ENCODE measurements at places on chromosomes 12 and 14. TPM values are rescaled to one million over a fixed set of nuclear protein-coding genes. Genes with fewer than 3 reads are reported as not detected.

MYO1A gene
- total RNA-seq, result not detected

SMOC1 gene
- not detected for total RNA-seq

PRR4 gene
- 2.0 TPM for total RNA-seq

ITGA5 gene
- 790 TPM for total RNA-seq

CCDC175 gene
- not detected for total RNA-seq

POTEM gene
- not detected for total RNA-seq

HPD gene
- 0.22 TPM for total RNA-seq

BORCS5 gene
- 10.6 TPM for total RNA-seq

RPGRIP1 gene
- total RNA-seq, result 0.22 TPM

DNAH10 gene
- total RNA-seq, result 0.88 TPM

KLHL33 gene
- under 0.01 TPM for total RNA-seq

ACOT4 gene
- 0.57 TPM for total RNA-seq

SCARB1 gene
- total RNA-seq, result 14.0 TPM

KRT2 gene
- not detected for total RNA-seq

CAPZA3 gene
- total RNA-seq, result not detected

SYNDIG1L gene
- not detected for total RNA-seq

CCDC196 gene
- total RNA-seq, result not detected

KRT85 gene
- not detected for total RNA-seq

GYS2 gene
- not detected for total RNA-seq

RTN1 gene
- 0.22 TPM for total RNA-seq

FERMT2 gene
- total RNA-seq, result 157 TPM

B4GALNT1 gene
- 5.3 TPM for total RNA-seq

FOXA1 gene
- not detected for total RNA-seq

ZNF385A gene
- total RNA-seq, result 1.1 TPM

KRT77 gene
- not detected for total RNA-seq

SERPINA12 gene
- total RNA-seq, result not detected
